ENCODE measurements at places on chromosomes 1 and 21.

- DNase-seq: no peak
Measured at GRCh38 chr1:147560765-147561471, 19.6 kb downstream of the BCL9 start.

DNA sequence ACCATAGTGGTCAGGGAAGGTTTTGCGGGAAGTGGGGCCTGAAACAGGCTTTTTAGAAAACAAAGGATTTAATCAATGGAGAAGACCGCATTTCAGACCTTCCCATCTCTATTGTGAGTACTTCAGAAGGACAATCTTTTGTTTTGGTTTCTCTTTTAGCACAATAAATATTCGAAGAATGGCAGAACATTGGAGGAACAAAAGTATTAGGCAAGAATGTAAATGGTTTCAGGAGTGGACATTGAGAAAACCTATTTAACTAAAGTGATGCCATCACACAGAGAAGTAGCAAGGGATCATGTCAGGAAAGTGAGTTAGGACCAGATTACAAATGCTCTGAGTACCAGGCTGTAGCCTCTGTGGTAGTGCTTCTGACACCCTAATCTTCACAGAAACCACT, 26.8 kb upstream of the UBE2U start:
- no peak for DNase-seq

- DNase-seq: no peak
Measured at GRCh38 chr1:38113159-38113666, 66.6 kb upstream of the POU3F1 start.

DNA sequence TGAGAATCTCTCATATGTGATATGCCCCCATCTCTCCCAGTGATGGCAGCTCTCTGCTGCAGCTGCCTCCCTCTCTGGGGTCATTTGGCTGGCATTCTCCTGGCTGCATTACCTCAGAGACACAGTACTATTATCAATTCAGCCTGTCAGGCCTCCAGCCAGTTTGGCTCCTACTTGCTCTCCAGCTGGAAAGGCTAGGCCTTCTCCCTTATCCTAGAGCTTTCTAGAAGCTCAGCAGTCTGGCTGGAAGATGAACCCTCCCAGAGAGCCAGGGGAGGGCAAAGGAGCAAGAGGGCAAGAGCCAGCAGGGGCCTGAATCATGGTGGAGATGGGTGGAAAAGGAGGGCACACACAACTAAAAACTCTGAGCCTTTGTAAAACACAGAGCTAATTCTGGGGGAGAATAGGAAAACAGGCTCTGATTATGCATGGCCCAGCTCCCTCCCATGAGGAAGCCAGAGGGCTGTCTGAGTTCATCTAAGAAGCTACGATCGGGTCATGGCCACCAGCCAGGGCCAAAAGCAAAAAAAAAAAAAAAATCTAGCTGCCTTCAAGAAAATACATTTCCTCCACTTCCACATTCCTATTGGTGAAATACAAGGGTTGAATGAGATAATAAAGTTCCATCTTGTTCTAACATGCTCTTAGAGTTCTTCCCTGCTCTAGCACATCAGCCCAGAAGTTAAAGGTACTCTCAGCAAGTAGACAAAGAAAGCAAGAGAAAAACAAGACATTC, 8.8 kb downstream of the LAMB3 start:
- no peak for DNase-seq

DNA sequence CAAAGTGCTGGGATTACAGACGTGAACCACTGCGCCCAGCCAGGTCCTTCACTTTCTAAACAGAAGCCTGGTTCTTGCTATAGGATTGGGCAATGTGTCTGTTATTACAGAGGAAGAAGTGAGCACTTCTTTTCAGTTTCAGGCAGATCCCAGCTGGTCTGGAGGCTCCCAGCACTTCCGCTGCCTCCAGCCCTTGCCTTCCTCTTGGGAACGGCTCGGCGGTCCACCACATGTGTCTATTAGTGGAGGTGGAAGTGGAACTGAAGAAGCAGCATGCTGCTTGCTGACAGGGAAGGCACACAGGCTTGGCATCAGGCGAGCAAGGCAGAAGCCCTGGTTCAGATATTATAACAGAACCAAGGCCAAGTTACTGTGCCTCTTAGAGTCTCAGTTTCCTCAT, 17.0 kb downstream of the MKNK1 start:
- no peak for DNase-seq

DNA sequence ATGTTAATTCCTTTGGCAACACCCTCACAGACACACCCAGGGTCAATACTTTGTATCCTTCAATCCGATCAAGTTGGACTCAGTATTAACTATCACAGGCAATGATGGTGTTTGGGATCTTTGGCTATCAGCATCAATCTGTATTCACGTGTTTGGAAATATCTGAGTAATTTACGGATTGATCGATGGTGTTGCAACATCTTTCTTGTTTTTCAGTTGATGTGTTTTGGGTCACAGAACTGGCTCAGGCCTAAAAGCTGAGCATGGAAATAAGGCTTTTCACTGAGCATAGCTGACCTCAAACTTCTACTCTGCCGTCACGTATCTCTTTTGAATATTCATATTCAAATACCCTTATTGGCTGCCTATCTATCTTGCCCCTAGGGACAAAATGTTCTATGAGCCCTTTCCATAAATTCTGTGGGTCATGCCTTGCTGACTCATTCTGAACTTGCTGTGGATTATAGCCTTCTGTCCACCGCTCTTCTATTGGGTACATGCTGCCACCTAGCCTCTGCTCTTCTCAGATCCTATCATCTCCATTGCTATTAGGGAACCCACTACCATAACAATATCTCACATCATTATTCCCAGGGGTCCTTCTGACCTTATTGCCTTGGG, 156.0 kb downstream of the PDE4B start:
- DNase-seq: no peak

DNA sequence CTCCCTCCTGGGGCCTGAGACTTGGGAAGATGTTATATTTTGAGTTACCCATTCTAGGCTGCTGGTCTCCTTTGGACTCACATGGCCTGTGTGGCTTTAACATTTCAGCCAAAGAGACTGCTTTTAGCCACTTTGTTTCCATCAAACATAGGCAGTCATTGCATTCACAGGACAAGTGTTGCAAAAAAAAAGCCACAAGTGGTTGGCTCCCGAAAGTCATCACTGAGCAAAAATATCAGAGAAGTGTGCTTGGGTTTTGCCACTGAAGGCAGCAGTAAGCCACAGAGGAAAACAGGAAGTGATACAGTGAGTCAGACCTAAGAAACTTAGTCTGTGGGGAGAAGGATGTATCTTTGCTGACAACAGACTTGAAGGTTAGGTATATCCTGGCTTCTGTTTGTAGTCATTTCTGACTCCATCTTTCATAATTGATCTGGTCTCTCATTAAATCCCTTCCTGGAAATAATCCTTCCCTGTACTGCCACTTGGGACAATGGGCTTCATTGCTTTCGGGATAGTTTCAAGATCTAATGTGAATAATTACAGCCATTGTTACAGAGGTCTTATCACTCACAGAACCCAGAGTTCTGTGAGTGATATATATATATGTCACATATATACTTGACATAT, 80.9 kb downstream of the COLGALT2 start:
- peak; percentile 31 for DNase-seq

DNA sequence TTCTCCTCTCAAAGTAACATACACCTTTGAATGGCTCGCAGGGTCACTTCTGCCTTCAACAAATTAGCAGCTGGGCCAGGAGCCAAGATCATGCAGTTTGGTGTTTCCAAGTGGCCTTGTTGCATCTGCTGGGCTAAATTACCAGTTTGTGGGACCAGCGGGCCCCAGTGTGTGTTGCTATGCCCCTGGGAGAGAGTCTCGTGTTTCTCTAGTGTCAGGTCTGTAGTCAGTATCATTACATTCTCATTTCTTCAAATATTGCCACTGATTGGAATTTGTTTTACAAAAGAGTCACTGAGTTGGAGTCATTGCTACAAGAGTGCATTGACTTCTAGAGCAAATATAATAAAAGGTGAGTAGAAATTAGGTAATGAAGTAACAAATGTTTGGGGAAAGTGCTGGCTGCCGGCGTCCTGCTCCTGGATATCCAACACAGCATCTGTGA, 35.5 kb downstream of the RHOU start:
- no peak for DNase-seq

DNA sequence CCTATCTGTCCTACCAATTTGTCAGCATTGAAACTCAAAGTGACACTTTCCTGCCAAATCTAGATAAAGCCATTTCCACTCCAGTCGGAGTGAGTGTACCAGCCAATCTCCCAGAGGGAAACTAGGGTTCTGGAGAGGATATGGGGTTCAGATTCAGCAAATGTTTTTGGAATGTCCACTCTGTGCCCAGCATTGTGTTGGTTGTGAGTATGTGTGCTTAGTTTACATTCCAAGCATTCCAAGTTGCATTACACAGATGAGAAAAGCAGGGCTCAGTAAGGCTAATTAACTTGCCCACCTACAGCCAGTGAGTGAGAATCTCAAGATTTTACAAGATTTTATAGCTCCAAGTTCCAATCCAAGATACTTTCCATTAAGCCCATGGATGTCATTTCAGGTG, 26.4 kb upstream of the RGS16 start:
- no peak for DNase-seq

- no peak for DNase-seq
Measured at GRCh38 chr1:198713081-198713480, 74.2 kb downstream of the PTPRC start.

DNA sequence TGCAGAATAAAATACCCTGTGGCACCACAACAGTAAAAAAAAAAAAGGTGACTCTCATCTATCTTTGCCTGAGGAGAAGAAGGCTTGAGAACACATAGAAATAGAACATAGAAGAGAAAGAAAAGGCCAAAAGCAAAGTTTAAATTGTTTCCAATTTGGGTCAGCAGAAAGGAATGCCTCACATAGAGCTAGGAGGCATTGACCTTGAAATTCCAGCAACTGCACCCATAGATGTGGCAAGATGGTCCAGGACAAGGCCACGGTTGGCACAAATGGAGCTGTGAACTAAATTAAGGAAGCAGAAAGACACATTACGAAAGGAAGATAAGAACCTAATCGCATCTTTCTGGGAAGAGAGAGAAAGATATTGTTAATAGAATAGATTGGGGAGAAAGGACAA, 588.3 kb downstream of the LMO4 start:
- no peak for DNase-seq

DNA sequence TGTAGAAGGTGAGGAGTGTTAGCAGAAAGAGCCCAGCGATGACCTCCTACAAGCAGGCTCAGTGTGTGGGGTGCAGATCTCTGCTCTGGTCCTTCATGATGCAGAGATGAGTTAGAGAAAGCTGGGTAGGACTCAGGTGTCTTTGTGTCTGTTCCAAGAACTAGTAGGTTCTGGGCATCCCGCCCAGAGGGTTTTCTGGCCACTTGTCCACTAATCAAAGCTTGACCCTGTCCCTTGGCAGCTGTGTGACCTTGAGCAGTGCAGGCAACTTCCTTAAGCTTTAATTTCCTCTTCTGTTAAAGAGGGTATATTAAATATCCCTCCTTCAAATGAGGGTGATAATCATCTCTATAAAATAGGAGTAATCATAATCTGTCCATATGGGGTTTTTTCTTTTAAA, 54.7 kb upstream of the WNT4 start:
- DNase-seq: no peak

DNA sequence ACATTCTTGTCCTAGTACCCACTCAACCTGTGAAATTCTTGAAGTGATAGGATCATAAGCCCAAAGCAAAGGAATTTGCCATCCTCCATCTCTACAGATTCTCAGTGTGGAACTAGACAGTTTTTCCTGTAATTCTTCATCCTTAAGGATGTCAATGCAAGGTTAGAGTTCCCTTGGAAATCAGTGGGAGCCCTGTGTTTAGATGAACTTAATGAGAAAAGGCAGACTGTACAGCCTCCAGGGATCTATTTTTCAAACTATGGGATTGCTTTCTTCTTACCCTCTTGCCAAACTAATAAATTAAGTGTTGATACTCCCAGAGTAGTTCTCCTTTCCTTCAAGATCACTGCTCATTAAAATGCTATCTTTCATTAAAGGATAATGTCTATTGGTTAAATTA, 78.1 kb upstream of the OLFM3 start:
- DNase-seq: no peak

GRCh38 chr1:6468729-6469461, 2.9 kb upstream of the TNFRSF25 start:
- no peak for DNase-seq

DNA sequence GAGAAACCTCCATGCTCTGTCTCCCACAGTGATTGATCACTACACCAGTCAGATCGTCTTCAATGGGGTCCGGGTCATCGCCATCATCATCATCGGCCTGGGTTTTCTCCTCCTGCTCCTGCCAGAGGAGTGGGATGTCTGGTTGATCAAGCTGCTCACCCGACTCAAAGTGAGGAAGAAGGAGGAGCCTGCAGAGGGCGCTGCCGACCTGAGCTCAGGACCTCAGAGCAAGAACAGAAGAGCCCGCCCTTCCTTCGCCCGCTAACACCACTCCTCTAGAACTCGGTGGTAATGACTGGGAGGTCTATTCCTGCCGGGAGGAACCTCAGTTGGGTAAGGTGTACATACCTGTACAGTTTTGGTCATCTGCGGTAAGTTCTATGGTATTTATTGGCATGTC, 50.3 kb upstream of the COA6 start:
- no peak for DNase-seq

DNA sequence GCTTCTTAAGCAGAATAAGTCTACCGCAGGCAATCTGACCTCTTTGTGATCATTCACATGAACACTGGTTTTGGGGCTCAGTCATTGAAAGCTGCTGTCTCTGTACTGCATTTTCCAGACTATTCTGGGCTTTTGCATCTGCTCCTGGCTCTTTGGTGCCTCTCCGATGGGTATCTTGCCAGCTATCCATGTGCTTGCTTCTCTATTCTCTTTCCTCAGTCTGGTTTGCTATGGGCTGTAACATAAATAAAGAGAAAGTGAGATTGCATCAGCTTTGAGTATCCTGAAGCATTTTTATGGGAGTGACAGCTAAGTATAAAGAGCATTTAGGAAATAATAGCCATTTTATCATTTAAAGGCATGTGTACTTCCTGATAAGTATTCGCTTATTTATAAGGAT, 70.7 kb downstream of the C1orf21 start:
- DNase-seq: no peak

- DNase-seq: no peak
Measured at GRCh38 chr1:91550961-91551360, 50.3 kb downstream of the CDC7 start.

DNA sequence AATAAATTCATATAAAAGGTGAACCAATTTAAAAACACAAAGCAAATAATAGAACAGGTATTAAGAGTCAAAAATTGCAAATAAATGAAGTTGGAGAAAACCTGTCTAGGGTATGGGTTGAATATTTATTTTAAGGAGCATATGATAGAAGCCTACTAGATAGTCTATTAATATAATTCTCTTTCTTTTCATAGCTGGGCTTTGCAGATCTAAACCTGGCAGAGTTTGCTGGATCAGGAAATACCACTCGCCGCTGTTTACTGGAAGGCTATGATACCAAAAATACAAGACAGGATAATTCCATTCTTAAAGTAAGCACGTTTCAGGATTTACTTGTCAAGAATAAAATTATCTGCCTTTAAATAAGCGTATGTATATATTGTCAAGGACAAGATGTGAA, 48.9 kb downstream of the HENMT1 start:
- no peak for DNase-seq

- DNase-seq: no peak
Measured at GRCh38 chr1:118716775-118717174, 271.4 kb downstream of the TBX15 start.

GRCh38 chr1:6033986-6034749, 11.5 kb upstream of the KCNAB2 start:
- DNase-seq: no peak
